Sciatic nerve (tissue), 2 donors: ENCODE measurements at places on chromosomes 6 and 20. TPM values are rescaled to one million over a fixed set of nuclear protein-coding genes. Genes with fewer than 3 reads are reported as not detected.

The ADGRB3 gene
- 8.5 TPM for total RNA-seq

The TRDN gene
- total RNA-seq: 4.2 TPM

The BPIFB1 gene
- 2.1 TPM for total RNA-seq

The MRPS10 gene
- 23.0 TPM for total RNA-seq

The DEFB112 gene
- not detected for total RNA-seq

The DDRGK1 gene
- total RNA-seq: 68.2 TPM

The ZBTB12 gene
- 8.4 TPM for total RNA-seq

The KIF13A gene
- 72.8 TPM for total RNA-seq

The PTCHD4 gene
- 1.7 TPM for total RNA-seq

The TRIM40 gene
- total RNA-seq: not detected

GRCh38 chr20:44566018-44566417, 16.4 kb upstream of the PKIG start:
- no peak for DNase-seq

- DNase-seq: no peak
These were observed 39.5 kb downstream of the CPXM1 start for GRCh38 chr20:2760952-2761305.

- no peak for DNase-seq
These were observed 13.7 kb downstream of the BPIFA1 start for GRCh38 chr20:33249456-33249855.

DNA sequence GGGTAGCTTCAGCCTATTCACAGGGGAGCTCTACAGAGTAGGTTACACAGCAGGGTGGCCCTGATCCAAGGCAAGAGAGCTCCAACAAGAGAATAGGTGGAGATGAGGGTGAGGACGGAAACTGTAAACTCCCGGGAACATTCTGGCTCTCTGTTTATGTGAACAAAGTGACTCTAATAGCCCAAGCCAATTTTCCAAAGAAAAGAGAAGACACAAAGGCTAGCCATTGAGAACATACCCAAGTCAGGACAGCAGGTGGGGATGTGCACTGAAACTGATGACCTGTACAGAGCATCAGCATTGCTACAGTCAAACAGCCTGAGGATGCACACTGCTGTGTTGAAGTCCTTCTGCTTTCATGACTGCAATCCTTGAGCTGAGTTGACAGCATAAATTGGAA, 136.0 kb upstream of the TOP1 start:
- DNase-seq: no peak

DNA sequence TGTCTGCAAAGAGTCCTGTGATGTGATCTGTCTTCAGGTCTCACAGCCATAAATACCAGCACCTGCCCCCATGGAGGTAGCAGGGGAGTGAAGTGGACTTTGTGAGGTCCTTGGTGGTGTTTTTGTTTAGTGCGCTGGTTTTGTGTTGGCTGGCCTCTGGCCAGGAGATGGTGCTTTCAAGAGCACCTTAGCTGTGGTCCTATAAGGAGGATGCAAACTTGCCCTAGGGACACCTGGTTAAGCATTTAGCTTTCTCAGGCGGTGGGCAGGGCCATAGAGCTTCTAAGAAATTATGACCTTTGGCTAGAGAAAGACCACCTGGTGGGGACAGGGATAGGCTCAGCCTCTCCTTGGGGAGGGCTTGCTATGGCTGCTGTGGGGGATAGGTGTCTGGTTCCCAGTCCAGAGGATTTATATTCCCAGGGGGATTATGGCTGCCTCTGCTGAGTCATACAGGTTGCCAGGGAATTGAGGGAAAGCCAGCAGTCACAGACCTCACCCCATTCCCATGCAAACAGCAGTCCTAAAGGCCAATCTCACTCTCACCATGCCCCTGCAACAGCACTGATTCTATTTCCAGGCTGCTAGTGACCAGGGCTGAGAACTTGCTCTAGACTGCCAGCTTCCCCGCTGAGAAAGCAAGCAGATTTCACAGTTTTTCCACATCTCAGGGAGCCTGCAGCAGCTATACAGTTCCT, 259.3 kb downstream of the TFAP2B start:
- no peak for DNase-seq

GRCh38 chr20:6269168-6269873, 146.5 kb upstream of the FERMT1 start:
- DNase-seq: no peak

- peak; percentile 76 for DNase-seq
These were observed at the start of gene GPR6 for GRCh38 chr6:109978174-109979032. Gene GPR6, plus strand, starts transcription at chr6:109978311. Its CDS starts 802 bp downstream, at chr6:109979113.

- no peak for DNase-seq
These were observed 8.7 kb upstream of the CCR6 start for GRCh38 chr6:167113935-167114910.

DNA sequence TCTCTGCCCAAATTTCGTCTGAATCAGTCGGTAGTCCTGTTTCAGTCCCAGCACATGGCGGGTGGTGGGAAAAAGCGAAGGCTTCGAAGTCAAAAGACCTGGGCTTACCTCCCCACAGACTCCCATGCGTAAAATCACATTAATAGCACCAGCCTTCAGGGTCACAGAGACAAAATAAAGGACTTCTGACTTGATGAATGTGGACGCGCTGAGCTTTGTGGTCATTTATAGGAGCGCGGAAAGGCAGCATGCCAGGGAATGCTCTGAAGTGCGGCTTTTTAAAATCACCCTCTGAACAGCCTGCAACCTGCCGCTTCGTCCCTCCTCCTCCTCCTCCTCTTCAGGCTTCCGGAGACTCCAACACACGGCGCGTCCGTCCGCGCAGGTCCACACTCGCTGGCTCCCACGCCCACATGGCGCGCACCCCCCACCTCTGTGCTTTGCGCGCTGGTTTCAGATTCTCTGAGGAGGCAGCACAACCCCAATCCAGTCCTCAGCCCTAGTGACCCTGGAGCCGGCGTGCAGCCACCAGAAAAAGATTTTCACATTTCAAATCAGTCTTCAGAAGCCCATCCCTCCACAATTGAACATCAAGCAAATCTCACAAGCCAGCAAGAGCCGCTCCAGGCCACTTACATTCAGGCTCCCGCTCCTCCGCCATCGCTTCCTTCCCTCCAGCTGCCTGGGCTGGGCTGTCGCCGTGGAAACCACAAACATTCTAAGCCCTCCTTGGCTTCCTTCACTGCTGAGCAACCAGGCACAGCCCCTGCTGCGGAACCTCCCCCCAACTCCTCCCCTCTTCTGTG, at the start of gene C6orf118:
Gene C6orf118, minus strand, starts transcription at position 680 of the 806 bp plus-strand sequence. Its CDS starts 19 bp downstream, at position 661.
- DNase-seq: no peak

DNA sequence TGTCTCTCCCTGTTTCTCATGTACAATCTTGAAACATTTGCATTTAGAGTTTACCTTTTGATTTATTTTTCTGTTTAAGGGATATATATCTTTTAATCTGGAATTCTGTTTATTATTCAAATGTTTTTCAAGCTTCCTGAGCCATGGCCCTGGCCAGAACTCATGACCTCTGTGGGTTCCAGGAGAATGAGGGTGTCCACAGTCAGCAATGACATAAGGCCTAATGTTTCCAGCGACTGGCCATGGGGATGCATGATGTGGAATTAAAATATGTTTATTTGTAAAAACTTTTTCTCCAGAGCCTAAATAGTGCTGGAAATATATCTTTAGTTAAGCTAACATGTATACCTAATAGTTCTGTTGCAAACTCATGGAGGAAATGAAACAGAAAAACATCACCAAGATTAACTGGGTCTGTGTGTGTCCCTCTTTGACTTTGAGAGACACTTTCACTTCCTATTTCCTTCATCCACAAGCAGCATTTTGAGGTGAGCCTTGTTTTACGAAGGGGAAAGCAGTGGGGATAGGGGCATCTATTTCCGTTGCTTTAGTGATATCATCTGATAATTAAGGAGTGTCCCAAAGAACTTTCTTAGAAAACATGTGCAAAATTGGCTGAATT, 87.6 kb downstream of the SMOC2 start:
- DNase-seq: no peak

DNA sequence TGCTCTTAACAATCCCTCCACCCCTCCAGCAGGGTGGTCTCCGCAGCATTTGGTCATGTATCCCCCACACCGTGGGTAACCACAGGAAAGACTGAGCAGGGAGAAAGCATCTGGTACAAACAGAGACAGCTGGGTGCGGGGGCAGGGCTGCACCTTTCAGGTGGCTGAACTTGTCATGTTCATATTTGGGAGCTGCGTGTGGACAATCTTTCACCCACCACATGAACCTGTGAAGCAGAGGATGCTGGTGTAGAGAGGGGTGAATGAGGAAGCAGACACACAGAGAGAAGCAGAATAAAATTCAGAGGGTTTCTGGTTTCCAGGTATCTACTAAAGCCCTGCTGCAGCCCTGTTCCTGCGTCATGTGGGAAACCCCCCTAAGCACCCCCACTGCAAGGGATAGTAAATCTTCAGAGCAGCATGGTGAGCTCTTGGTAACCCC, 8.9 kb downstream of the GFOD1 start:
- DNase-seq: no peak

- DNase-seq: no peak
These were observed 19.4 kb downstream of the ULBP1 start for GRCh38 chr6:149983145-149983544.

- DNase-seq: no peak
These were observed 149.4 kb downstream of the ELOVL4 start for GRCh38 chr6:79797912-79798311.

- DNase-seq: no peak
These were observed 20.1 kb upstream of the ZNF217 start for GRCh38 chr20:53613748-53614147.

DNA sequence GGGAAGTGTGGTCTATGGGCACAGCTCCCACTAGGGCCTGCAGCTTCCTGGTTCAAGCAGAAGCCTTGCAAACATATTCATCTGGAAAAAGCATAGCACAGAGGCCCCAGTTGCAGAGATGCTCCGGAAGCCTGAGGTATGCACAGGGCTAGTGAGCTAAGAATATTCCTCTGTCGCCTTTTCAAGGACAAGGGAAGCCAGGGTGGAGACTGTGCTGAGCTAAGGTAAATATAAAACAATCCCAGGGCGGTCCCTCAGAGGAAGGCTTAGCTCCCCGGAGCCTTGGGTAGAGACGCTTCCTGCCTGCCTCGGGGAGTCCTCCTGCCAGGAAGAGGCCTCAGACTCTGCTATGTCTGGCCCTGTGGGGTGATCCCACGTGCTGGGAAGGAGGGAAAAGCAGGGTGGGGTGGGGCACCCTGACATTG, 134.8 kb upstream of the FOXA2 start:
- no peak for DNase-seq

DNA sequence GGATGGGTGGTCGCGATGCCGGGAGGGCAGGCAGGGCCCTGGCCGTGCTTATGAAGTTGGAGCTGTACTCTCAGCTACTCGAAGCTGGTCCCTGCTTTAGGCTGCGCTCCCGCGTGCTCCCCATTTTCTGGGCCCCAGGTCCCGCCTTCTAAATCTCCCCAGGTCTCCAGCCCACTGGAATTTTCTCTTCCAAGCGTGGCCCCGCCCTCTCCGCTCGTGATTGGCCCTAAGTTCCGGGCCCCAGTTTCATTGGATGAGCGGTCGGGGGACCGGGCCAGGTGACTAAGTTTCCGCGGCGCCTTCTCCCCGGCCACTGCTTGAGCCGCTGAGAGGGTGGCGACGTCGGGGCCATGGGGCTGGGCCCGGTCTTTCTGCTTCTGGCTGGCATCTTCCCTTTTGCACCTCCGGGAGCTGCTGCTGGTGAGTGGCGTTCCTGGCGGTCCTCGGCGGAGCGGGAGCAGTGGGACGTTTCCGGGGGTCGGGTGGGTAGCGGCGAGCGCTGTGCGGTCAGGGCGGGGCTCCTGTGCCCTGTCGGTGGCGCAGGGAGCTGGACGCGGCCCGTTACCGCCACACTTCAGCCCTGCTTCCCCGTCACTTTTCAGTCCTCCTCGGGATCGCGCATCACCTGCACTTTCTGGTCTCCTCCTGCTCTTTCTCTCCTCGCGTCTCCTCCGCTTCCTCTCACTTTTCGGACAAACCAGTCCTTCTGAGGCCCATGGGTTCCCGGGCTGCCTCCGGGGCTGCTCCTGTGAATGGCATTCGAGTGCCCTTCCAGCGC, at the start of gene MICA:
Gene MICA, plus strand, starts transcription at position 313 of the 778 bp plus-strand sequence. Its CDS starts 38 bp downstream, at position 351.
- DNase-seq: peak; percentile 93

DNA sequence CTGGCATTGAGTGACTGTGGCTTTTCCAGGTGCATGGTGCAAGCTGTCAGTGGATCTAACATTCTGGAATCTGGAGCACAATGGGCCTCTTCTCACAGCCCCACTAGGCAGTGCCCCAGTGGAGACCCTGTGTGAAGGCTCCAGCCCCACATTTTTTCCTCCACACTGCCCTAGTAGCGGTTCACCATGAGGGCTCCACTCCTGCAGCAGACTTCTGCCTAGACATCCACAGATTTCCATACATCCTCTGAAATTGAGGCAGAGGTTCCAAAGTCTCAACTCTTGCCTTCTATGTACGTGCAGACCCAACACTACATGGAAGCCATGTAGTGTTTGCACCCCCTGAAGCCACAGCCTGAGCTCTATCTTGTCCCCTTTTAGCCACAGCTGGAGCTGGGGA, 118.0 kb upstream of the BMP5 start:
- no peak for DNase-seq
